ENCODE measurements at places on chromosomes 13 and 19.

- no peak for DNase-seq
Observed at GRCh38 chr19:4144666-4145249, 8.7 kb upstream of the CREB3L3 start.

GRCh38 chr13:106176117-106176516, 359.3 kb downstream of the EFNB2 start:
- no peak for DNase-seq

DNA sequence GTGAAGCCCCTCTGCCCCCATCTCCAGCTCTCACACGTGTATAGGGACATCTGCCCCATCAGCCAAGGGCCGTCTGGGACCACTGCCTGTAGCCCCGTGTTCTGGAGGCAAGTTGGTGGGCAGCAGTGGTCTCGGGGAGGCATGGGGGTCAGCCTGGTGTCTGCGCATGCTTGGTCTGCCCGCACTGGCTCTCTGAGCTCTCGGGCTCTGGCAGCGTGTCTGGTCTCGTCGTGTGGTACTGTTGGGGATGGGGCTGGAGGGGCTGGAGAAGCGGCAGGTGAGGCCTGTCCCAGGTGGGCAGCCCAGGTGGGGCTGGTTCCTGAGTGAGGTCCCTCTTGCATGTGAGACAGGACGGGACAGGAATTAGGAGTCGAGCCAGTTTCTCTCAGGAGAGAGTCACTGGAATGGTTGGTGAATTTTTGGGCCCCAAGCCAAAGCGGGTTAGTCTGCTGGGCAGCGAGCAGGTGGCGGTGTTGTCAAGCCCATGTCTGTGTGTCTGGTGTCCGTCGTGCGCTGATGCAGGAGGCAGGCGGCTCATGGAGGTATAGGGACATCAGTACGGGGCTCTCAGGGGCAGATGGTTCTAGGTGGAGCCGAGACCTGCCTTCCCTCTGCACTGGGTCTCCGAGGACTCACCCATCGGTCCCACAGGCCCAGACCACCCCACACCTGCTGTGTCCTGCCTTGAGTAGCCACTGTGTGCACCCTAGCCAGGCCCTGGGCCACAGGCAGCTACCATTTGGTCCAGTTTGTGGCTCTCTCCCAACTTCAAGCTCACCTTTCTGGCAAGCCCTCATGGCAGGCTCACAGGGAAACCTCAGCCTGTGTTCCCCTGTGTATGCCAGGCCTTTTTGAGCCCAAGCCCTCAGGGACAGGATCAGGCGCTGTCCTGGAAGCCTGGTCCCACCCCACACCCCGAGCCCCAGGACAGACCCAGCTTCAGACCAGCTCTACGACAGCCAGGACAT, 18.2 kb downstream of the COMP start:
- no peak for DNase-seq

- DNase-seq = no peak
Observed at GRCh38 chr19:16588824-16589577, 16.8 kb upstream of the SLC35E1 start.

GRCh38 chr13:110734561-110734960, 21.1 kb downstream of the ING1 start:
- DNase-seq = no peak
